ENCODE measurements at places on chromosomes 5 and 9. TPM values are rescaled to one million over a fixed set of nuclear protein-coding genes. Genes with fewer than 3 reads are reported as not detected.
A peak's percentile ranks its signal among the peaks of the same experiment; 100 is the strongest.

DNA sequence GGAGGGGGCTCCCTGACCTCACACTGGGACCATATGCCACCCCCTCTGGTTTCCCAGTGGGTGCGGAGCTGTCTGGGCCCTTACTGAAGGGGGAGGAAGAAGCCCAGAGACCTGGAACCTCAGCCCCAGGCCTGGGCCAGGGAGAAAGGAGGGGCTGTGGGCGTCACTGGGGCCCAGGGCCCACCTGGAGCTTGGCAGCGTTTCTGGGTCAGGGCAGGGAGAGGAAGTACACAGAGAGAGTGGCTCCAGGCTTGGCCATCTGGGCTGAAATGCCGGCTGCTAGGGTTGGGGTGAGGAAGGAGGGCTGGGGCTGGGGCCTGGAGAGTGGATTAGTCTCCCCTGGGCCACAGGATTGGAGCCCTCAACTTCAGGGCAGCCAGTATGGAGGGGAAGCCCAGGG, 6.4 kb upstream of the DAB2IP start:
- H3K27ac ChIP-seq, result no peak overlapping the region
- H3K36me3 ChIP-seq, result no peaks in the 10 kb centered on the region
- H3K4me1 ChIP-seq, result no peaks in the 10 kb centered on the region
- H3K4me3 ChIP-seq, result no peak overlapping the region
- no peak for DNase-seq

DNA sequence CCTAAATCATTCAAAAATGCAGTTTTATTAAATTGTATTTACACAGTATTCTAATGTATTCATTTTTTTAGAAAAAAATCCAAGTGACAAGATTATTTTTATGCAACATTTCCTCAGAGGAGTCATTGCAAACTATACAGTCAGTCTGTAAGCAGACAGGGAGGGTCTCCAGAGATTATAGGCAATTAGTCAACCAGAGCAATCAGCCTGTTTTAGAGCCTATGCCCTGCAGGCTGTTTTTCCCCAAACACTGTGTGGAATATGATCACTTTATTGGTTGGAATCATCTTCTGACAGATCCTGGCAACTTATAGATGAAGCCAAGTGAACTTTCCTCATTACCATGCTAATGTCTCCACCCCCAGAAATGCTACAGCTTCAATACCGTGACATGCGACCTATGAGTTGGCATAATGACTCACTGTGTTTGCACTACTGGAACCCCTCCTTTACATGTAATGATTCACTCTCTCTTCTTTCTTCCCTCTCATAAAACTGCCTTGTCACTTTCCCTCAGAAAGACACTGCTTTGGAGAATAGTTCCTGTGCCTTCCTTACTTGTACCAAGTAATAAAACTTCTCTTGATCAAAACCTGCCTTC, 577.7 kb upstream of the FTMT start:
- DNase-seq, result no peak
- no peak overlapping the region for H3K27ac ChIP-seq
- no peaks in the 10 kb centered on the region for H3K36me3 ChIP-seq
- H3K4me1 ChIP-seq, result no peaks in the 10 kb centered on the region

GRCh38 chr9:73129941-73130685, 21.6 kb upstream of the ANXA1 start:
- no peak for DNase-seq
- H3K4me3 ChIP-seq, result no peak overlapping the region
- H3K36me3 ChIP-seq, result no peaks in the 10 kb centered on the region
- no peaks in the 10 kb centered on the region for H3K27me3 ChIP-seq
- peaks cover 29% of the 10 kb centered on the region for H3K4me1 ChIP-seq

- H3K27ac ChIP-seq, result no peak overlapping the region
- no peaks in the 10 kb centered on the region for H3K4me1 ChIP-seq
- no peaks in the 10 kb centered on the region for H3K27me3 ChIP-seq
- no peaks in the 10 kb centered on the region for H3K36me3 ChIP-seq
- H3K4me3 ChIP-seq, result no peak overlapping the region
Observed at GRCh38 chr5:12245429-12245828, 341.2 kb upstream of the CTNND2 start.

DNA sequence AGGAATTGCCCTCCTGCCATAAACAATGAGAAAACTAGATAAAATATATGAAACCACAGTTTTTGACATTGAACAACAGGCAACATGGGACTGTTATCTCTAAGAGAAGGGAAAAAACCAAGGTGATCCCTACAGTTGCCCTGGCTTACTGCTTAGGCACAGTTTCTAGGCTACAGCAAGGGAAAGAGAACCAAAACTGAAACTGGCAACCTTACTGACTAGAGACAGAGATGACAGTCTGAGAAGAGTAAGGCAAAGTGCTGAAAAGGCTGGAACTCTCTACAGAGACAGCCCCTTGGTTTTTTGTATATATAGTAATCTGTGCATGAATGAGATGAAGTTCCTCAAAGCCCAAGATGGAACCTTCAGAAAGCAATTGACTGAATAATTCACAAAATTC, 36.2 kb upstream of the REEP2 start:
- H3K4me1 ChIP-seq, result peaks cover 16% of the 10 kb centered on the region
- peaks cover 56% of the 10 kb centered on the region for H3K36me3 ChIP-seq
- H3K27me3 ChIP-seq, result no peaks in the 10 kb centered on the region
- no peak overlapping the region for H3K27ac ChIP-seq
- no peak overlapping the region for H3K4me3 ChIP-seq
- DNase-seq, result no peak

GRCh38 chr5:53430618-53431252, 49.7 kb upstream of the FST start:
- no peak overlapping the region for H3K27ac ChIP-seq
- H3K36me3 ChIP-seq, result no peaks in the 10 kb centered on the region
- H3K27me3 ChIP-seq, result peaks cover 4% of the 10 kb centered on the region
- no peak for DNase-seq

DNA sequence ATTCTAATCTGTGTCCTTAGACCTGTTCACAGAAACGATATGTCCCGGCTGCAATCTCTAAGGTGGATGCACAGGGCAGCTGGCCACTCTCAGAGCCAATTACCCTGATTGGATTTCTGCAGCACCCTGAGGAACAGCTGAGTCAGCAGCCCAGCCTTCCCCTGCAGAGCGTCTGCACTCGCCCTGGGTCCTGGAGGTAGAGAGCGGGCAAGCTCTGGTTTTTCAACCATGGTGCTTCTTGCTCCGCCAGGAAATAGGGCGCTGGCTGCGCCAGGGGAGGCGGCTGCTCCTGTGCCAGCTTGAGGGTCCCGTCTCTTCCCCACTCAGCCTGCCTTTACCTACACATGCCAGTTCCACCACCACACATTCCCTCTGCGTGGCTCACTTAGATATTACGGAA, 19.2 kb downstream of the NDUFS6 start:
- H3K27ac ChIP-seq, result no peak overlapping the region
- DNase-seq, result no peak
- H3K27me3 ChIP-seq, result no peaks in the 10 kb centered on the region
- peaks cover 68% of the 10 kb centered on the region for H3K36me3 ChIP-seq
- no peaks in the 10 kb centered on the region for H3K4me1 ChIP-seq

- H3K27ac ChIP-seq, result no peak overlapping the region
- peaks cover 5% of the 10 kb centered on the region for H3K27me3 ChIP-seq
- H3K36me3 ChIP-seq, result no peaks in the 10 kb centered on the region
- DNase-seq, result no peak
- no peak overlapping the region for H3K4me3 ChIP-seq
Observed at GRCh38 chr5:132269635-132270334, 12.3 kb downstream of the PDLIM4 start.

GRCh38 chr9:73093740-73094379, 57.8 kb upstream of the ANXA1 start:
- H3K4me1 ChIP-seq, result peaks cover 2% of the 10 kb centered on the region
- DNase-seq, result no peak
- no peak overlapping the region for H3K27ac ChIP-seq
- H3K36me3 ChIP-seq, result no peaks in the 10 kb centered on the region
- H3K4me3 ChIP-seq, result peak overlapping the region; percentile 33

Gene NUTM2G
- not detected for total RNA-seq

Gene SLC6A18
- not detected for total RNA-seq

Gene GPR151
- total RNA-seq, result not detected

Gene GMCL2
- not detected for total RNA-seq

Data from activated T-helper 2 cell treated with anti-CD3 and anti-CD28 coated beads, Interferon-gamma antibody, Interleukin-2, Interleukin-4, amounts not matched to agents 10 μg/mL and 5 μg/mL and 100 μg/mL, durations not matched to agents 14 hours and 24 hours and 36 hours (primary cell).